ENCODE measurements at places on chromosomes 4 and X.
A peak's percentile ranks its signal among the peaks of the same experiment; 100 is the strongest.

- peak; percentile 68 for DNase-seq
Measured at GRCh38 chr4:1167244-1167949, 5.0 kb downstream of the SPON2 start.

- DNase-seq: no peak
Measured at GRCh38 chrX:131987252-131987651, 35.9 kb upstream of the STK26 start.

- DNase-seq: no peak
Measured at GRCh38 chrX:9132036-9132638, 98.2 kb upstream of the FAM9B start.

DNA sequence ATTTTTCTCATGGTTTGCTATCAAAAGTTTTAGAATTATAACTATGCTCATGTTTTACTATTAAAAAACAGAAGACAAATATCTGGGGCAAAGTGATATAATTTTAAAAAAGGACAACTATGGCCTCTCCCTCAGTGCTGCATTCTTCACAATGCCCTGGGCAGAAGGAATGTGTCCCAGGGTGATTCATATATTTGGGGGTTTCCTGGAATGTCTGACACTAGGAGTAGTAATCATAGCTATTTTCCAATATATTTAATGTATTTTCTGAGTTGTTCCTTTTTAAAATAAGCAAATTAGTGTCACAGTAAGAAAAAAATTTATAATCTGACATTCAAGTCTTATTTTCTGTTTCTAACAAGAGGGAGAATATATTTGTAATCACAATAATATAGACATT lies 281.7 kb downstream of the UNC5C start:
- no peak for DNase-seq

- peak; percentile 11 for DNase-seq
Measured at GRCh38 chr4:121176082-121176934, 12.2 kb upstream of the TNIP3 start.

- no peak for DNase-seq
Measured at GRCh38 chr4:101787701-101788316, 2.7 kb upstream of the BANK1 start.

DNA sequence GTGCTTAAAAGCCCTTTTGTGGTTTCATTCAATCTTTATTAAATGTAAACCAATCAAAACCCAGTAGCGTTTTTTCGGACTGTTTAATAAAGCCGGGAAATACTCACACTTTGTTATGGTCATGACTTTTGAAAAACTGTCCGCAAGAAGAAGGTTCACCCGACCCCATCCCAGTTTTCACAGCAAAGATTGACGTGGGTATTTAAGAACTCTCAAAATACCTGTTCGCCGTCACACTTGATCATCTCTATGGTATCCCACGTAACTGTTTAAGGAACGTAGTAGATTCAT lies 20.9 kb downstream of the ETDB start:
- no peak for DNase-seq

GRCh38 chrX:3295731-3296130 lies 50.7 kb downstream of the MXRA5 start:
- DNase-seq: peak; percentile 53

- DNase-seq: peak; percentile 38
Measured at GRCh38 chrX:119145241-119145653, 17.6 kb upstream of the KIAA1210 start.

DNA sequence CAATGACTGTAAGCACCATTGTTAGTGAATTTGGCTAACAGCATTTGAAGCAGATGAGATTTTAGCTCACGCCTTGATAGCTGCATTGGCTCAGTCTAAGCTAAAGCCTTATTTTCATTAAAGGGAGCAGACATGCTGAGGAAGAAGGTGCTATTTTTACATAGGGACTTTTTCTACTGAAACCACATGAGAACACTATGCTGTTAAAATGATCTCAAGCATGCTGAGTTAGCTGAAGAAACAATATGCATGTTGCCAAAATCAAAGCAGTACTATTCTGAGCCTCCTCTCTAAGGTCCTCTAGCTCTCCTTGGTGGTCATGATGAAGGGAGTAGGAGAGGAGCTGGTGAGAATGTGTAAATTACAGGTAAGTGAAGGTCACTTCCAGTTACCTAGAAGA lies 134.4 kb upstream of the JADE1 start:
- no peak for DNase-seq

GRCh38 chr4:76874176-76874575 lies 23.8 kb downstream of the SOWAHB start:
- no peak for DNase-seq

- DNase-seq: no peak
Measured at GRCh38 chrX:4741024-4741423, 1027.6 kb upstream of the PRKX start.

GRCh38 chr4:76342191-76342590 lies 35.7 kb downstream of the STBD1 start:
- DNase-seq: no peak

- no peak for DNase-seq
Measured at GRCh38 chr4:153295131-153295755, 49.2 kb upstream of the MND1 start.

- DNase-seq: no peak
Measured at GRCh38 chr4:63787326-63787725, 621.9 kb downstream of the TECRL start.

DNA sequence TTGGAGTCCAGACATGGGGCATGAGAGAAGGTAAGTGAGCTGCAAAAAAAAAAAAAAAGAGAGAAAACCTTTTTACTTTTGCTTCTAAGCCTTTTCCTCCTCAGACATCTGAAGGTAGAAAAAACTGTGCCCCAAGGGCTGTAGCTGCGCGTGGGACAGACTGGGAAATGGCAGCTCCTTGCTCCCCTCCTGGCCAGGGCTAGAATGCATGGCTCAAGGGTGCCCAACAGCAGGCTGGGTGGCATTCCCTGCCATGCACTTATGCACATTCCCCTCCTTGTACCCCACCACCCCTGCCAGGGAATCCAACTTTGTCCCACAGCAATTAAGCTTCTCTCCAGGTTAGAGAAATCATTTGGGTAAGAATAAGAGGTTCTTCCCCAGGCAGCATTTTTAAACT lies 421.2 kb downstream of the TRAM1L1 start:
- DNase-seq: no peak

DNA sequence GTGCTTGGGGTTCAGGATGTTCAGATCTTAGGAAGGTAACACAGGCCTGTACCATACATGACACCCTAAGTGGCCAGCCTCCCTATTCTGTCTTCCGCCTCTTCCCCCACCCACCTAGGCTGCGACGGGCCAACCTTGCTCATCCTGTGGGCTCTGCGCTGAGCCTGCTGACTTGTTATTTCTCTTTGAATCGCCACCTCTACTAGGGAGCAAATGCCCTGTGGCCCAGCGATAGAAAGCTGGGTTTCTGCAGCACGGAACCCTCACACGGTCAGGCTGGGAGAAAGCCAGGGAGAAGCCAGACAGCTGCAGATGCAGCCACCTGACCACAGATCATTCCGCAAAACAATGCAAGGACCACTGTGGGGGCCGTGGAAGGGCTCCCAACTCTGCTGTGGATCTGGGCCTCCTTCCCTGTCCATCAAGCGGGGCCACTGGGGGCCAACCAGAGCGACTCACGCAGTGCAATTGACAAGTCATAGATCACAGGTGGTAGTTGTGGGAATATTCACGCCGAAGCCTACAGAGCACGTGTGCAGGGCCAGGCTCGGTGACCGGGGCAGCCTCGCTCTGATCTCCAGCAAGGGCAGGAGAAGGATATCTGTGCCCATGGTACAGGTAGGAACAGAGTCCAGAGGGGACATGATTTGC lies 227.5 kb downstream of the AFAP1 start:
- DNase-seq: no peak

- no peak for DNase-seq
Measured at GRCh38 chr4:106019771-106020170, 124.5 kb downstream of the NPNT start.

DNA sequence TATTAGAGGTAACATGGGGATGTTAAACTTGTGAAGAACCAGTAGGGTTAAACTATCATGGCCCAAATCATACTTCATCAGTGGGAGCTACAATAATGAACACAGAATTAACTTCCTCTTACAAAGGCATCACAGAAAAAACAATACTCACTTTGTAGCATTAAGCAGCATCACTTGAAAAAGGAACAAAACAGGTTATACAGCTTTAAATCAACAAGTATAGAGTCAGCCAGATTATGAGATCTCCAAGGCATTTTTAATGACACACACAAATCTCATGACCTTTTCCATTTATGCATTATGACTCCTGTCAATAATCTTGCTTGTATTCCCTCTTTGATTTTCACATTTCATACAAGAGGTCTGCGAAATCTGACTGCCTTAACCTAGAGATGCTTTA lies 18.3 kb downstream of the FBXL5 start:
- DNase-seq: no peak

DNA sequence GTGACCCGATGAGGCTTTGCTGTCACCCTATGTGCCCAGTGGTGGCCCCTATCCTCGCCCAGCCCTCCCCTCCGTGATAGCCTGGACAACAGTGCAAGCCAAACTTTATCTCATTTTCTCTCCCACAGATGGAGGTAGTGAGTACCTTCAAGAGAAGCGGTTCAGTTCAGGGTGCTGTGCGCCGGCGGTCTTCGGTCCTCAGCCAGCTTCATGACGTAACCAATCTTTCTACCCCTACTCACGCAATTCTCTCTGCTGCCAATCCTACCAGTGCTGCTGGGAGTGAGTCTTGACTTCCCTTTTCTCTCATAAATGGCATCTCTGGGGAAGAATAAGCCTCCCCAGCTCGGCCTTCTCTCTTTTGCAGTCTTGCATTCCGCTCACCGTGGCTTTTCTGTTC lies 29.5 kb downstream of the CCNQ start:
- no peak for DNase-seq

DNA sequence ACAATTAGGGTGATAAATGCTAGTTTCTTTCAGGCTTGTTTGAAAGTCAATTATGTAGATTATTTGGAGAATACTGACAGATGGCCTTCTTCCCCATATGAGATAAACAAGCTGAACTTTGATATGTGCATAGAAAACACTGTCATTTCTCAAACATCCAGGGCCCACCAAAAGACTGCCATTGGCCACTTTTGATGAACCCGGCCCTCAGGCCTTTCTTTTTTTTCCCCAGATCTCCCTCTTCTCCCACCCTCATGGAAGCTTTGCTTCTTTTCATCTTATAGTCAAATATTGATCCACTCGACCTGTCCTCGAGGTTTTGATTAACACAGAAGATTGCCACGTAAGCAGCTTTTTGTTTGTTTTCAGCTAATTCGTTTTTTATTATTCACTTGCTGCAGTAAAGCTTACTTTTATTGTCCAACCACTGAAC lies 377.4 kb downstream of the SMARCA1 start:
- peak; percentile 76 for DNase-seq

GRCh38 chr4:44848466-44848865 lies 122.1 kb upstream of the GNPDA2 start:
- DNase-seq: no peak

- DNase-seq: peak; percentile 1
Measured at GRCh38 chrX:43003939-43004338, 226.0 kb upstream of the PPP1R2C start.

DNA sequence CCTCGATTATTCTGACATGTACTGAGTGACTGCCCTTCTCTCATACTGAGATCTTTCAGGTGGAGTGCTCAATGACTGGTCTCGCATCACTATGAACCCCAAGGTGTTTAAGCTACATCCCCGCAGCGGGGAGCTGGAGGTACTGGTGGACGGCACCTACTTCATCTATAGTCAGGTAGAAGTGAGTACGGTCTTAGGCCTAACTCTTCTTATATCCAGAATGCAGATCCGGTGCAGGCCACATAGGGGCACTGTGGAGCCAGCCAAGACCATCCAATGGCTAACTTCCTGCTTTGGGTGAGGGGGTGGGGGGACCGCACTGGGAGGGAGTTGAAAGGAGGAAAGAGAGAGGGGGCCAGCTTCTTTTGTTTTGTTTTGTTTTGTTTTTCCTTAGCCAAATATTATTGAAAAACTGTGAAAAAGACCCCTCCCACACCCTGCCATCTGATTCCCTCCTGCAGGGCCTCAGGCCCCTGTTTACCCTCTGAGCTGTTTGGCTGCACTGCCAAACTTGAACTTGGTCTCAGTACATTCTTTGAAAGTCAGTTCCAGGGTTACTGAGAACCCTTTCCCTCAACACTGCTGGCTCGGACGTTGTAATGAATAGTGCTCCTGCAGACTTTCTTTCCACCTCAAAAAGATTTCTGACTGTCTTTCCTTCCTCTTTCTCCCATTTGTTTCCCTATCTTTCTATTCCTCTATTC lies 16.2 kb downstream of the AWAT2 start:
- DNase-seq: peak; percentile 80

- DNase-seq: no peak
Measured at GRCh38 chrX:7261672-7262332, 113.8 kb upstream of the PUDP start.

DNA sequence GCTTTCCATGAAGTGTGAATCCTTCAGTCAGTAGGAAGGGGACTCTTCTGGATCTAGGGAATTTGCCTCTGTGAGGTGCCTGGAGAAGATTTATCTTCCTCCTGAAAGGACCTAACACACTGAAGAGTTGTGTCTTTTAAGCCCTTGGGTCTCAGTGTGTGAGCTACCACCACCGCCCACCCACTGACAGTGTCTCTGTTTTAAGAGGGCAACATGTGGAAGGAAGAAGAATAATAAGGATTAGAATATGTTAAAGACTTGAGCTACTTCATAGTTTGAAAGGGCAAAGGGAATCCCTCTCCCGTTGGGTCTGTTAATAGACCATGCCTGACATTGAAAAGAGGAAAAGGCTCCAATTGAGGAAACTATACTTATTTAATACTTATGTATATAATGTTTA lies 64.3 kb upstream of the TLR2 start:
- DNase-seq: no peak

- peak; percentile 59 for DNase-seq
Measured at GRCh38 chr4:140102421-140102820, 51.6 kb downstream of the MAML3 start.

GRCh38 chrX:39837688-39838087 lies 260.1 kb downstream of the BCOR start:
- DNase-seq: no peak

DNA sequence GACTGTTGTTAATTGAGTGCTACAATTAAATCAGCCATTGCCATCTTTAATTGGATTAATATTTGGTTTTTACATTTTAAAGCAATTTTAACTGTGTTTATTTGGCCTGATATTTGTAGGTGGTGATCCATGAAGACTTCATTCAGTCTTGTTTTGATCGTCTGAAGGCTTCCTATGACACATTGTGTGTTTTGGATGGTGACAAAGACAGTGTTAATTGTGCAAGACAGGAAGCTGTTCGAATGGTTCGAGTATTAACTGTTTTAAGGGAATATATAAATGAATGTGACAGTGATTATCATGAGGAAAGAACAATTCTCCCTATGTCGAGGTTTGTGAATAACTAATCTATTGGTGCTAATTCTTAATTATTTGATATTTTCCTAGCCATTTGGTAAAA lies 82.6 kb downstream of the USP9X start:
- no peak for DNase-seq

GRCh38 chr4:146762016-146762415 lies 123.3 kb downstream of the POU4F2 start:
- DNase-seq: no peak

GRCh38 chrX:57964975-57965374 lies 54.7 kb upstream of the ZXDA start:
- DNase-seq: no peak

Measured in NCI-H82 (cell line).